DMS79 treated with DMSO at 0.1 percent for 48 hours (cell line): ENCODE measurements at places on chromosomes 6 and 20.

- no peak for DNase-seq
Observed at GRCh38 chr6:38739532-38739931, 24.4 kb downstream of the DNAH8 start.

DNA sequence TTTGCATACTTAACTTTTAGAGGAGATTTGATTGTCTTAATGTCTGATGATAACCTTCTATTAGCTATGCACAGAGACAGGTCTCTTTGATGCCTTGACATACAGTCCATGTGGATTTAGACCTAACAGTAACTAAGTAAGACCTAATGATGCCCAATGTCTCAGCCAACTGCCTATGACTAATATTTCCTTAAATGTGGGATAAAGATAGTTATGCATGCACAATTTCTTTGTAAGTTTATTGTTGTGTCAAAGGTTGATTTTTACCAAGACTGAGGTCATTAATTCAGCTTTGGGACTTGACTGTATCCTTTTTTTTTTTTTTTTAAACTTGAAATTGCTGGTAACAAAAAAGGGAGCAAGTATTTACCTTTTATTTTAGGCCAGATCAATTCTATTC, 450.0 kb downstream of the HAO1 start:
- no peak for DNase-seq

- DNase-seq = no peak
Observed at GRCh38 chr6:12232339-12232738, 57.8 kb upstream of the EDN1 start.

- DNase-seq = no peak
Observed at GRCh38 chr6:63269470-63269869, 50.3 kb downstream of the LGSN start.

DNA sequence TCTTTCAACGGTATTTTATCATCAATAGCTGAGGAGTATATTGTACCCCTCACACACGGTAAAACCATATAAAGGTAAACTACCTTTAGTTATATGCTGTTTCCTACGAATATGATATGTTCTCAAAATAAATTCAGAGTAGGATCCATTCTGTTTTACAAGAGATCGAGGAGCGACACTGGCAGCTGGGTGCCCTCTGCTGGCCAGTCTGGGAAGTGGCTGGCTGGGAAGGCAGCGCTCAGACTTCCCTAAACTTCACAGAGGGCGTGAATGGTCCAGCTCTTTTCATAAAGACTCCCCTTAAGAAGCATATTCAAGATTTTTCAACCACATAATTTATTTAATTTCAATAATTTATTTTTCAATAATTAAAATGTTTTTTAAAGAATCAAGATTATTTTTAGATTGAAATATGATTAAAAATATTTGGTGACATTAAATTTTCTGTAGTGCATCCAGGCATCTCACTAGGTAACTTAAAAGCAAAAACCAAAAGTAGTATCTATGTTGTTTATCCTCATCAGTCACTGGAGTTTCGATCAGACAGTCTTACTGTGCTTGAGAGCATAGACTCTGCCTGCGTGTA, 187.5 kb upstream of the PDE10A start:
- DNase-seq = peak; percentile 28

- DNase-seq = peak; percentile 62
Observed at GRCh38 chr20:25065625-25066338, 7.8 kb upstream of the ACSS1 start.

DNA sequence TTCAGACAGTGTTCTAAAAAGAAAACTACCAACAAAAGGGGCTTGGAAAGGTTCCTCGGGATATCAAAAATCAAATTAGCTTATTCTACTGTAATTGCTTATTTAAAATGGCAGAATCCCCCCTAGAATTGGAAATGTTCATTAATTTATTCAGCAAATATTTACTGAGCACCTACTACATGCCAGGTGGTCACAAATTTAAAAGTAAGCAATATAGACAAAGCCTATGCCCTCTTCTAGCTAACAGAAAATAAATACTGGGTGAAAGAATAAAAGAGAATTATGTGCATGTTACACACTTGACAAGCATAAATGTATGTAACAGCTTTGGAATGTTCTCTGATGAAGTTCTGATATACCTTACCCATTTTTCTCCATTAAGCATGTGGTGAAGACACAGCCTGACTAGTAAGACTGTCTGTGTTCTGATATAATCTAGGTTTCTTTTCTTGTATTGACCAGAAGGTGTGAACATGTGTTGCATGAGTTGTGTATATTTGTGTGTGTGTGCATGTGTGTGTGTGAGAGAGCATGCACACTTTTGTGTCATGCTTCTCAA, 606.7 kb upstream of the CITED2 start:
- DNase-seq = no peak

DNA sequence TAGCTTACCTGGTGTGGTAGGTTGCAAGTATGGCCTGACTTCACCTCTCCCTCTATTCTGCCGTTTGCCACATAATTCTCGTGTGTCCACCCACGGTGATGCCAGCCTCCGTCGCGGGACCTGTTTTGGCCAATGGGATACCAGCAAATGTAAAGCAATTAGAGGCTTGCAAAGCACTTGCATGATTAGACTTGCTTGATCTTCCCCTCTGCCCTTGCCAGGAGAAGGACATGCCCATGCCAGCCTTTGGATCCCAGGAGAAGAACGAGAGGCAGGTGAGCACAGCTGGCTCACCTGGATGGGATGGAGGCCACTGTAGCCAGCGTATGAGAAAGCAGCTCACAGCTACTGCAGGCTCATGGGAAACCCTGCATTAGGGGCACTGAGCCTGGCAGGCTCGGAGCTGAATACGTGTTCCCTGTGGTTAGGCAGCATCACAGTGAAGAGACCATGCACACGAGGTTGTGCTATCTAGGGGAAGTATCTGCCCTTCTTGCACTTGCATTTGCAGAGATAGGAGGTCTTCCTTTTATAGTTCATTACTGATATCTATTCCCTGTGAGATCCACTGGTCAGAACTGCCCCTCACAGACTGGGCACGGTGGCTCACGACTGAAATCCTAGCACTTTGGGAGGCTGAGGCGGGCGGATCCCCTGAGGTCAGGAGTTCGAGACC, 62.4 kb downstream of the TMEM242 start:
- peak; percentile 35 for DNase-seq

GRCh38 chr6:78530208-78530607, 337.1 kb upstream of the IRAK1BP1 start:
- DNase-seq = no peak

DNA sequence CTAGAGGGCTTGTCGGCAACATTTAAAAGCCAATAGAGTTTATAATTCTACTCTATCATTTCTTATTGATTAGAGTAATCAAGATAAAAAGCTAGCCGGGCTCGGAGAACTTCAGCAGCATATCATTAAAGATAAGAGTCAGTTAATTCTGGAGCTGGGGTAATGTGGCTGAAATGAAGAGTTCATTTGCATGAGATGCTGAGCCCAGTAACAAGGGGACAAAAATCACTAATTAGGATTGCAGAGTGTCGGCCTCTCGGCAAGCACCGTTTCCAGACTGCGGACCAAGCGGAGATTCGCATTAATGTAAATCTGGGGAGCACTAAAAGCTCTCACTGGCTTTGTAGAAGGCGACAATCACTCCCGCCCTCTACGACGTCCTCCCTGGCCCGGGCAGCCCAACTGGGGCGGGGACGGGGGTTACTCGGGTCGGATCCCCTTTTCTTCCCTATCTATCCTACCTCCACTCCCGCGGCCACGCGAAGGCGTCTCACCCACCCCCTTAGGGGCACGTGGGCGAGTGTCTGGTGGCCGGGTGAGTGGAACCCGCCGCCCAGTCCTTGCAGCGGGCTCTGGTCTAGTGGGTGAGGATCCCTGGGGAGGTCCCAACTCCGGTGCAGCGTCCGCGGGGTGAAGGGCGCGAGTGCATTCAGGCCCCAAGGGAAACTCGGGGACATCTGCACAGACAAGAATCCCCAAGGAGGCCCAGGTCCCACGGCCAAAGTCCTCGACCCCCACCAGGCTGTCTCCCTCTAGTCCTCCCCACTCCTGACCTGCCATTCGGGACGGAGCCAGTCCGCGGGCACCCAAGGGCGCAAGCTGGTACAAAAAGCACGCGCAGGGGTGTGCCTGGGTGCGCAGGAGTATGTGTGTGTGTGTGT, 42.2 kb upstream of the OSTM1 start:
- no peak for DNase-seq

DNA sequence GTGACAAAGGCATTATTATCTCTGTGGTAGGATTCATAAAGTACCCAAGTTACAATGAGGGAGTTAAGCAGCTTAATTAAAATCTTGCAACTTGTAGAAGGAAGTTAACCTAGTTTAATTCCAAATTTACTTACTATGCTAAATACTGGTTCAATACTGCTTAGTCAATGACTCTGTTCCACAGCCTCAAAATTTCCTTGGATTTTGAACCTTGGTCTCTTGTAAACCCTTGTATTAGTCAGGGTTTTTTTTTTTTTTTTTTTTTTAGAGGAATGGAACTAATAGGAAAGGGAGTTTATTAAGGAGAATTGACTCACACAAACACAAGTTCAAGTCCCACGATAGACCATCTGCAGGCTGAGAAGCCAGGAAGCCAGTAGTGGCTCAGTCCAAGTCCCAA, 163.4 kb downstream of the HS3ST5 start:
- no peak for DNase-seq

GRCh38 chr20:5718896-5719595, 31.2 kb upstream of the SHLD1 start:
- DNase-seq = no peak

DNA sequence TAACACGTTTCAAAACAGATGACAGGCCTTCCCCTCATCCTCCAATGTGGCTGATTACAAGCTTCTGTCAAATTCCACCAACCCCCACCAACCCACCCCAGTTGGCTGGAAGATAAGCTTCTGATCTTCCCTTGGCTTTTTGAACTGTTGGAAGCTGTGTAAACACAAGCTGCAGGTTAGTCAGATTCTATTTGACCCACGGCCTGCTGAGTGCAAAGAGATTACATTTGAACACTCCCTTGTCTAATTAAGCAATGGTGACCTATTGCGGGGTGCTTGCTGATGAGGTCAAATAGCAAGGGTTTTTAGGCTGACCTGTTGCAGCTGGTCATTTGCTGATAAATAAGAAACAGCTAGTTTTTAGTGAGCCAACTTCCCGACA, 379.7 kb downstream of the BMP2 start:
- no peak for DNase-seq

- DNase-seq = no peak
Observed at GRCh38 chr6:136134751-136135150, 115.4 kb downstream of the MTFR2 start.

GRCh38 chr6:21771626-21772320, 178.2 kb downstream of the SOX4 start:
- no peak for DNase-seq

- no peak for DNase-seq
Observed at GRCh38 chr20:23371496-23371895, 9.5 kb downstream of the GZF1 start.

DNA sequence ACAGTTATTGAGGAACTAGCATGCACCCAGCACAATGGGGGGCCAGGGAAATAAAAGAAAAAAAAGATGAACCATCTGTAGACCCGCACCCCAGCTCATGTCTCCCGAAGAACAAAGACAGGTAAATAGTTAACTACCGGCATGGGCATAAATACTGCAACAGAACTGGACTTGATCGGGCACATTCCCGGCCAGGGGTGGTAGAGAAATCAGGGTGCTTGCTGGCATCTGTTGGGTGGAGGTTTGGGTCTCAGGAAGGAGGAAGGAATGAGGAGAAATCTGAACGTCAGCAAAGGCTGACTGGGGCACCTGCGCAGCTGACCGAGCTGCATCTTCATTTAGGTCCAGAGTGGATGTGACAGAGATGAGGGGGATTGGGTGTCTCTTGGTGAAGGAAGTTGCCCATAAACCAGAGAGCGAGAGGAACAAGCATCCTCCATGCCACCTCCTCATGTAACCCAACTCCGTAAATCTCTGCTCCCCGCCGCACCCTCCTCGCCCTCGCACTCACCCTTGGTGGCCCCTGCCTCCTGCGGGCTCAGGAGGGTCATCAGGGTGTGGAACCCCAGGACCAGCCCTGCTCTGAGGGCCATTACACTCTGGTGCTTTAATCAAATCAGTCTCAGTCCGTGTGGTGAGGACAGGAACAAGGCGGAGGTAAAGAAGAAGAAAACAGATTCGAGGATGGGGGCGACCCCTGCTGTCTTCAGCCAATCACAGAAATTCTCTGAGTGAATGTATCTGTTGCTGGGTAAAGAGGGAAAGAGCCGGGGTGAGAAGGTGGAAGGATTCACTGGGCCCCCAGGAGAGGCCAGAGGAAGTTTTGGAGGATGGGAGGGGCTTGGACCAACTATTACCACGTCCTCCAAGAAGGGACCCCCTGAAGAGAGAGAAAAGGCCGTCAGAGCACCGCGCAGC, at the start of gene HLA-DOA:
Gene HLA-DOA (minus strand): TSS at position 648 of the 918 bp plus-strand sequence.
- no peak for DNase-seq
